ENCODE measurements at places on chromosomes 7 and 10.

DNA sequence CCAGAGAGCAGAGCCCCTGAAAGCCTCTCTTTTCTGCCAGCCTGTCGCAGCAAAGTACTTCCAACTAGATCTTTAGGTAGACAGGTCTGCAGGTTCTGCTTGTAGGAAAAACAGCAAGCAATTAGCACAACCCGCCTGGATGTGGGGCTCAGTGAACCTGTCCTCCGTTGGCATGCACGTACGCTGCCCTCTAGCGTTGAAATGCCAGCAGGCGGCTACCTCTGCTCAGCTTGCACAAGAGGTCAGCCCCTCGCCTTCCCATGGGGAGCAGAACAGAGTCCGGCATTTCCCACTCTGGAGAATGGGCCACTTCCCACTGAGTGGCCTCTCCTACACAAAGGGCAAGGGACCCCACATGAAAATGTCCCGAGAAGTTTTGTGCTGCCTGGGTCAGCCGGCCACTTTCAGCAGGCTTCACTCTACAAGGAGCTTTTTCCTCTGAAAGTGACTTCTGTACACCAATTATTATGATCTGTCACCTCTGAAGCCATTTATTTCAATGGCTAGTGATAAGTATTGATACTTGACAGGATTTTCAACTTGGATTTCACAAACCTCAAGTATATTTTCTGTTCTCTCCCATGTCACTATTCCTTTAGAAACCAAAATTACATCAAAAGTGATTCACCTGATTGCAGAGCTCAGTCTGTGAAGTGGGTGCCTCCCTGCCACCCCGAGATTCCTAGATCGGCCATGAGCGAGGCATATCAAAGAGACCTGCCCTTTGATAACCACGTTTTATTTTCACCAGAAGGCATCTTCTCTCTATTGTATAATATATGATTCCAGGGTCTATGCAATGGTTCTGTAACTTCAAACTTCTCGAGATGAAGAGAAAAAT lies 56.7 kb downstream of the JCAD start:
- DNase-seq, result peak; percentile 69

GRCh38 chr10:35464825-35465456 lies 128.6 kb downstream of the CCNY start:
- DNase-seq, result no peak

DNA sequence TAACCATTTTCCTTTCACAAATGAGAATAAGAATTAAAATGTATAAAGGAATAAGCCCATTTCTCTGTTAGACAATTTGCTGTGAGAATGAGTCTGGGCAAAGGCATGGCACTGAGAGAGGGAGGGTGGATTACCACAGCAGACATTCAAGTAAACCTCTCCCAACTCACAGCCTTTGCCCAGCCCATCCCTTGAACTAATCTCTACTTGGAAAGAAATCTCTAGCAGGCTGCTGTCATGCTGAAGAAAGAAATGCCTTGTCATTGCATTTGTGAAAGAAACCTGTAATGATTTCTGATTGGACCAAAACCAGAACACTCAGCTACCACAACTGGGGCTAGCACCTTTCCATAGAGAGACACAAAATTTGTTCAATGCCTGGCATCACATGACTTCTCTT lies 39.2 kb downstream of the CH25H start:
- DNase-seq, result no peak

- peak; percentile 79 for DNase-seq
Observed at GRCh38 chr10:80078448-80079311, at the start of gene TMEM254. TSS of gene TMEM254 (plus strand) at chr10:80078665. CDS start at chr10:80078700, 35 bp downstream.

GRCh38 chr10:84248794-84249193 lies 3.9 kb downstream of the RGR start:
- no peak for DNase-seq

DNA sequence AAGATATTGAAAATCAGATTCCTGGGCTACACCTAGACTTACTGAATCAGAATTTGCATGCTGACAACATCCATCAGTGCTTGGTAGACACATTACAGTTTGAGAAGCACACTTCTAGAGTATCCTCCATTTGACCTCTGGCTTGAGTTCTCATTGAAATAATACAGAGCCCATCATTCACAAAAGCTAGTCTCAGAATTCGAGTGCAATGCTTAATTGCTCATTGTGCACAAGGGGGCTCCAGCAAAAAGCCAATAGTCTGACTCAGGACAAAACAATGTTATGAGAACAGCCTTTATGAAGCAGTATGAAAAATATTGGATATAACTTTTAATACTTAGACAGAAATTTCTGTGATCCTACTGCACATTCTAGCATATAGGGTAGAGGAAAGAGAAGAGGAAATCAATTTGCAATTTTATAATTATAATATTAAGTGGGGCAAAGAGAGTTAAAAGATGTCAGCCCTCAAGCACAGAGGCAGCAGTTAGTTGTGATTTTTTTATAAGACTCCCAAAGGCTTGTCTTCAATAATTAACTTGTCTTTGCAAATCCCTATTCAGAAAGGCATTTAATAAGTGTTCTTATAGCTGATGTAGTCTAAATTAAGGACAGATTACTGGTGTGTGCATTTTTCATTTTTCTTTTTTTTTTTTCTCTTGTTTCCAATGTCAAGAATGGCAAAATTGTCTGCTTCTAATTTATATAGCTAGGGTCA lies 105.8 kb upstream of the ANK3 start:
- DNase-seq, result no peak

GRCh38 chr10:103512166-103512565 lies 18.7 kb downstream of the NEURL1 start:
- no peak for DNase-seq

- no peak for DNase-seq
Observed at GRCh38 chr7:41252551-41252950, 450.3 kb downstream of the INHBA start.

GRCh38 chr7:102282465-102283362 lies 4.0 kb upstream of the SH2B2 start:
- DNase-seq, result no peak

DNA sequence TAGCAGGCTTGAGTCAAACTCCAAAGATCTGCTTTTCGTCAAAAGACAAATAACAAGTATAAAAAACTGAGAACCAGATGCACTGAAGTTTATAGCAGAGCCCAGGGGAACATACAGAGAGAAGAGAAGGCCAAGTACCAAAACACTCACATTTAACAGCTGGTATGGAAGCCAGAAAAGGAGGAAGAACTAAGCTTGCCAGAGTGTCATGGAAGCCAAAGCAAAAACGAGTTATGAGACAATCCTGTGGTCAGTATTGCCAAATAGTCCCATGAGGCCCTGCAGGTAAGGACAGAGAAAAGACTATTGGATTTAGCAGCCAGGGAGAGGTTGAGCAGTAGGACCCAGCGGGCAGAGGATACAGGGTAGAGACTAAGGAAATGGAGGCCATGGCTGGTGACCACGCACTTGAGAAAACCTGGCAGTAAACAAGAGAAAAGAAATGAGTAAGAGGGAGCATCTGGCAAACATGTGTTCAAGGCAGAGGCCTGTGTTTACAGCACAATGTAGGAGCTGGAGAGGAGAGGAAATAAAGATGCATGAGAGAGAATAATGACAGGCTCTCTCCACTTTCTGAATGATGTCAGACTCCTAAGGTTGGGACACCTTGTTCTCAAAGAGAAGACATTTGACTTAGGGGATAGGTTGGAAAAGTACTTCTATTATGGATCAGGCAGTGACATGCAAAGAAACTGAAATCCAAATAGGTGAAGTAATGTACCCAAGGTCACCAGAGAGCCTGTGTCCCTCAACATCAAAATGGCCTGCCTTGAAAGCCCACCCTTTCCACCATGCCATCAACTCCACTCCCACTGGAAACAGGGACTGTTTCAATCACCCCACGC lies 9.1 kb downstream of the CREB3L2 start:
- no peak for DNase-seq

DNA sequence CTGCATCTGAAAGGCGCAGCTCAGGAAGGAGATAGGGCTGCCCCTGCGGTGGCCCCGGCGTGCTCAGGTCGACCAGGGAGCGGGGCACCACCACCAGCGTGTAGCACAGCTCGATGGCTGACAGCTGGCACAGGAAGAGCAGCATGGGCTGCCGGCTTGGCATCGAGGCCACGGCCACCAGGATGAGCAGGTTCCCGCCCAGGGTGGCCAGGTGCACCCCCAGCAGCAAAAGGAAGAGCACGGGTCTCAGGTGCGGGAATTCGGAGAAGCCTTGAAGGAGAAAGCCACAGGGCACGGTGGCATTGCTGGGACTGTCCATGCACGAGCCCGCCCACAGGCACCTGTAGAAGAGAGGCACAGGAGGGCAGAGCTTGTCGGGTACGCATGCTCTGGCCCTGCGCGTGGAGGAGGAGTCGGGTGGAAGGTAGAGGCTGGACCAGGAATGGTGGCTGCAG lies 33.9 kb downstream of the TAS2R41 start:
- no peak for DNase-seq

GRCh38 chr10:72834183-72834825 lies 59.2 kb upstream of the OIT3 start:
- DNase-seq, result peak; percentile 51

DNA sequence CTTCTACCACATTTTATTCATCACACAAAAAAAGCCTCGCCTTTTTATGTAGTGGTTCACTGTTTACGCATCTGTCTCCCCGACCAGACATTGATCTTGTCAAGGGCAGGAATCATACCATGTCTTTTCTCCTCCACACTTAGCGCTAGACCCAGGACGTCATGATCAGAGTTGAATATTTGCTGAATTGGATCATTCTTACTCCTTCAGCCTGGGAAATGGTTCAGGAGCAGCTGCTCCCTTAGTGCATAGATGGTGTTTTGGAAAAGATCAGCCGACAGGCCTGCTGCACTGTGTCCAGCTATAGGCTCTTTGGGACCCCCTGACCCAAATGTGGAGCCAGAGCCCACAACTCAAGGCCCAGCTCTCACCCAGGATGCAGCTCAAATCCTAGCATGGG lies 249.1 kb upstream of the TMEM72 start:
- no peak for DNase-seq

- DNase-seq, result no peak
Observed at GRCh38 chr7:88665892-88666514, 93.5 kb upstream of the ZNF804B start.

DNA sequence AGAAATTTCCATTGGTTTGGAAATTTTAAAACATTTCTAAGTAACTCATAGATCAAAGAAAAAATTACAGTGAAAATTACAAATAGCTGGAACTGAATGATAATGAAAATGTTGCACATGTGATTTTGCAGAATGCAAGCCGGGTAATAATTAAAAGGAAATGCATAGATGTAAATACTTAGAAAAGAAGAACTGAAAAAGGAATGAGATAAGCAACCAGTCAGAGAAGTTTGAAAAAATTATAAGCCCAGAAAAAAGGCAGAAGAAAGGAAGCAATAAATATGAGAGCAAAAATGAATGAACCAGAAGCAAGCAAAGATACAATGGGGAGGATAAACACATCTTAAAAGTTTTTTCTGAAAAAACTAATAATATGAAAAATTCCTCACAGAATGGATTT lies 3.2 kb upstream of the TMEM273 start:
- peak; percentile 19 for DNase-seq

- no peak for DNase-seq
Observed at GRCh38 chr7:138545123-138545522, 85.1 kb downstream of the TRIM24 start.

GRCh38 chr10:69421611-69422308 lies 5.0 kb upstream of the TACR2 start:
- no peak for DNase-seq

GRCh38 chr10:108249940-108250339 lies 1085.4 kb upstream of the SORCS1 start:
- peak; percentile 30 for DNase-seq

GRCh38 chr7:121180436-121181063 lies 148.2 kb upstream of the WNT16 start:
- peak; percentile 92 for DNase-seq

DNA sequence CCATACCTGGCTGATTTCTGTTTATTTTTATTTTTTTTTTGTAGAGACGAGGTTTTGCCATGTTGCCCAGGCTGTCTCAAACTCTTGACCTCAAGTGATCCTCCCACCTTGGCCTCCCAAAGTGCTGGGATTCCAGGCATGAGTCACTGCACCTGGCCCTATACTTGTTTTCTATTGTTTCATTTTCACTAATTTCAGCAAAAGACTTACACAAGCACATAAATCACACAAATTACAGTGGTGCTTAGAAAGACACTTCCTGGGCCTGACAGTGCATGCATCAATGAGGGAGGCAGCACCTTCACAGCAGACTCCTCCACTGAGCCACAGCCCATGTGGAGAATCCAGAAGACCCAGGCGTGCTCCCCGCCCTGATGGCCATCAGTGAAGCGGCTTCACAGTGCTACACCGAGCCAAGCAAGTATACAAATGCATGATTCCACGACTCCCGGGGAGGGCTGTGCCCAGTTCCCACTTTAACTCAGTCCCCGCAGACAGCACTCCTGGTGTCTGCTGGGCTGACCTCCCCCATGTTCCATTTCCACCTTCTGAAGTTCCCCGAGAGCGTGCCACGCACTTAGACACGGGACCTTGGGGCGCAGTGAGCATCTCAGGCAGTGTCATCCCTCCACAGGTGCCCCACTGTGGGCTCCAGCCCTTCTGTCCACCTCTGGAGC lies 20.6 kb downstream of the PITRM1 start:
- DNase-seq, result no peak

DNA sequence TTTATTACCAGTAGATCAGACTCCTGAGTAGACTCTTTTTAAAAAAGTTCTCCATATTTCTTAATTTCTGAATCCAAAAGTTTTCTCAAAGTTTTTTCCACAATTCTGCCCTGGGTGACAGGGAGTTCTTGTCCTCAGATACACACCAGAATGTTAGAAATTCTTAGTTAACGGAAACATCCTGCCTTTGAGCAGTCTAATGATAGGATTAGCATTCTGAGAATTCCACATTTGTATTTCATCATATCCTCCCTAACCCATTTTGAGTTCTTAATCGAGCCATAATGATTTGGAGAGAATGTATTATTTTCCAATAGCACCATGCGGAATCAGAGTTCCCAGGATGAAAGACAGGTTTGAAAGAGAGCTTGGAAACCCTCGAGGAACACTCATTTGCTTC lies 28.9 kb upstream of the MRPS33 start:
- DNase-seq, result no peak

- DNase-seq, result peak; percentile 55
Observed at GRCh38 chr7:29281782-29282541, 87.4 kb downstream of the CHN2 start.

DNA sequence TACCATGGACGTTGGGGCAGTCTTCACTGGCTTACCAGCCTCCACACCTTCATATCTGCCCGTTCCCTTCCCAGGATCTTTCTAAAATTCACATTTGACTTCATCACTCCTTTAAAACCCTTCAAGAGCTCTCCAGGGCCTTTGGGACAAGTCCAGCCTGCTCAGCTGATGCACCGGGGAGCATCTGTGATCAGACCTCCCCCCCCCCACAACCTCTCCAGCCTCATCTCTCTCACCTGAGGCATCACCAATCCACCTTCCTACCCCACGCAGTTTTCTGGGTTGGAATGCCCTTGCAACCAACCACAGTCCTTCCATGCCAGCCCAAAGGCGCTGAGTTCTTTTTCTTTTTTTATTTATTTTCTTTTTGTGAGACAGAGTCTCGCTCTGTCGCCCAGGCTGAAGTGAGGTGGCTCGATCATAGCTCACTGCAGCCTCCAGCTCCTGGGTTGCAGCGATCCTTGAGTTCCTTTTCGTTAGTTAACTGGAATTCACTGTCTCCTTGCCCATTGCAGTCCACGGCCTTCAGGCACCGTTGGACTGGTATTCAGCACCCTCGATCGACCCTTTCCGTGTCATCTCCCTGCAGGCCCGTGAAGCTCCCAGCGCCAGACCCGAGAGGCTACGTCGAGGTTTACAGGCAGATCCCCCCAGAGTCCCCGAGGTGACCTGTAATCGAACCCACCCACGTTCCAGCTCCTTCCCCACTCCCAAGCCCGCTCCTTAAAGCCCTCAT lies 654 bp downstream of the ALKBH4 start:
- DNase-seq, result peak; percentile 48
